ENCODE measurements at places on chromosomes 6 and 20. TPM values are rescaled to one million over a fixed set of nuclear protein-coding genes. Genes with fewer than 3 reads are reported as not detected.

Gene SLC22A7
- total RNA-seq = not detected

Gene SLPI
- not detected for total RNA-seq

Gene SPATS1
- total RNA-seq = not detected

Gene ZNF165
- total RNA-seq = 0.16 TPM

Gene NOL7
- total RNA-seq = 50.7 TPM

Gene SEL1L2
- not detected for total RNA-seq

Gene PBOV1
- not detected for total RNA-seq

Gene SAMD3
- total RNA-seq = not detected

Gene EEF1E1
- total RNA-seq = 52.8 TPM

Gene NKX2-2
- not detected for total RNA-seq

Gene ANGPT4
- total RNA-seq = not detected

Measured in cardiac atrium fibroblast (primary cell).